ENCODE measurements at places on chromosomes 11 and 22.

DNA sequence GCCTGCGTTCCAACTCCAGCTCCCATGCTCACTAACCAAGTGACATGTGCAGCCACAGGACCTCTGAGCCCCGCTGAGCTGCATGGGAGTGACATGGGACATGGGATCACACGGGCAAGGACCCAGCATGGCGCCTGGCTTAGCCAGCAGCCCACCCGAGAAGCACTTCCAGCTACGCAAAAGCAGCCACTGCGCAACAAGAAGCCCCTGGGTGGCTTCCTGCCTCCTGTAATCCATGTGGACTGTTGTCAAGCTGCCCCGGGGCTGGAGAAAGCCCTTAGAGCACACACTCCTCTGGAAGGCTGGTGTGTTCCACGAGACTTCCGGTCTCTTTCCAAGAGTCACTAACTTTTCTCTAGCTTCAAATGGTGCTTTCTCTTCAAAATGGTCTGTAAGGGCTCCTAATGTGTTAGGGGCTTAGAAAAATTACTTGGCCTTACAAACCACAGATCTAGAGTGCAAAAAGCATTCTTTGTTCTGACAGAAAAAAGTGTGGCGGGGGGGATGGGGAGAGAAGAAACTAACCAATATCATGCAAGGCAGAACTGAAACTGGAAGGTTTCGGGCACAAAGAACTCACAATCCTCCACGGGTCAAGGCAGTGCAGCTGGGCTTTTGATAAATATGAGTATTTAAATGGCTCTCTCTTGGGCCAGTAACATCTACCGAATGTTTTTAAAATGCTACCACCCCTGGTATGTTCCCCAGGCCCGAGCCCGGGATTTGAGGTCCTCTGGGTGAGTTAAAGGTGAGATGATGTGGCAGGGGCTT is 5.5 kb downstream of the C11orf24 start:
- DNase-seq: peak; percentile 14

DNA sequence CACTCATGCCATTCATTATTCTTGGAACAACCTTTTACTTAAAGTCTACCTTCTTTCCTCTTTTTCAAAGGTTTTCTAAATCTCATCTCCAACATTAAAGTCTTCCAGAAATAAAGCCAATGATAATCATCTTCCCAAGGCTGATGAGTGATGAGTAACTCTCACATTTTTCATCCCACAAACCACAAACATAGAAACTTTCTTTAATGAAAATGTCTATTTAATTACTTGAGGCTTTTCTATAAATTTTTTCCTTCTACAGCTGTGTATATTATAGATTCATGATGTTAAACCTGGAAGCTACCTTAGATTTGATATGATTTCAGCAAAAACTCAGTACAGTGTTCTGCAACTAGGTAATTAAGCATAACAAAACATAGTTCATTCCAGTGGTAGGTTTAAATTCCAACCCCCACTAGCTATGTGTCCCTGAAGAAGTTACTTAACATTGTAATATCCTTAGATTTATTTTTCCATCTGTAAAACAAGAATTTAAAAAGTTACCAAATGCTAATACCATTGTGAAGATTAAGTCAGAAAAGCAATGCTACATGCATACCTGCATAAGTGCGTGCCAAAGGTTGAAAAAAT is 845.4 kb downstream of the KCNA4 start:
- DNase-seq: no peak

GRCh38 chr11:69568809-69569097 is 72.2 kb upstream of the CCND1 start:
- DNase-seq: no peak

- DNase-seq: no peak
Observed at GRCh38 chr11:77517753-77518152, 43.9 kb upstream of the PAK1 start.

DNA sequence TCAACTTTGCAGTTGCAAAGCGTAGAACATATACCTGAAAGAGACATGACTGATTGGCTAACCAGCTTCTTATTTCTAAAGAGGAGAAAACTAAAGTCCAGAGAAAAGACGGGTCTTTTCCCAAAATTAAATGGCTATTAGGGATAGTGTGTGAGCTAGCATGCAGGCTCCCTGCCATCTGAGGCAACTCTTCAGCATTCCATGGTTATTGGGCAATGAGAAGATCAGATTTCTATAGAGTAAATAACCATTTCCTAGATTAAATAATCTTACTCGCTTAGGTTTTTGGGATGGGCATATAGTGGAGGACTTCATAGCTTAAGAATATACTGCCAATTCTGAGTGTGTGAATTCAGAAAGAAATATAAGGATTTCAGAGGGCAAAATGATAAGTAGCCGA is 95.0 kb downstream of the PDHX start:
- no peak for DNase-seq

DNA sequence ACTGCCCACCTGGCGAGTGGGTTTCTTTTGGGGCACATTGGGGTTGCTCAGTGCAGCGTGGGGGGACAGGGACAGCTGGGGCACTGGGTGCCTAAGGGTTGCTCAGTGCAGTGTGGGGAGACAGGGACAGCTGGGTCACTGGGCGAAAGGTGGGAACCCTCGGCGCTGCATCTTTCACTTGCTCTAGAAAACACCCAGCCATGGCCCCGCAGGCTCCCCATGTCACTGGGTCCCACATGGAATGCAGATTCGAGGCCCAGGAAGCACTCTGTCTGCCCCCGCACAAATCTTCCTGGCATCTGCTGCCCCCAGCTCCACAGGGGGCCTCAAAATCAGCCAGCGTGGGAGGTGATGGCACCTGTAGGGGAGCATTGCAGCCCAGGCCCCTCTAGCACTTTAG is 229.3 kb downstream of the BRD1 start:
- DNase-seq: no peak

GRCh38 chr11:1751531-1751921 is 1.1 kb upstream of the IFITM10 start:
- DNase-seq: no peak

DNA sequence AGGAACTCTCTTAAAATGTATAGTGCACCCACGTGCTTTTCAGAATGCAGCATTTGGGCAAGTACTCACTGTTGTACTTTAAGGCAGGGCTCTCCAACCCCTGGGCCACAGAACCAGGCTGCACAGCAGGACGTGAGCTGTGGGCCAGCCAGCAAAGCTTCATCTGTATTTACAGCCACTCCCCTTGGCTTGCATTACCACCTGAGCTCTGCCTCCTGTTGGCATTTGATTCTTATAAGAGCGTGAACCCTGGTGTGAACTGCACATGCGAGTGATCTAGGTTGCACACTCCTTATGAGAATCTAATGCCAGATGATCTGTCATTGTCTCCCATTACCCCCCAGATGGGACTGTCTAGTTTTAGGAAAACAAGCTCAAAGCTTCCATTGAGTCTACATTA is 3.0 kb downstream of the C11orf58 start:
- no peak for DNase-seq

Measured in occipital lobe (tissue), 3 donors.